ENCODE measurements at places on chromosomes 5 and 9. TPM values are rescaled to one million over a fixed set of nuclear protein-coding genes. Genes with fewer than 3 reads are reported as not detected.

DNA sequence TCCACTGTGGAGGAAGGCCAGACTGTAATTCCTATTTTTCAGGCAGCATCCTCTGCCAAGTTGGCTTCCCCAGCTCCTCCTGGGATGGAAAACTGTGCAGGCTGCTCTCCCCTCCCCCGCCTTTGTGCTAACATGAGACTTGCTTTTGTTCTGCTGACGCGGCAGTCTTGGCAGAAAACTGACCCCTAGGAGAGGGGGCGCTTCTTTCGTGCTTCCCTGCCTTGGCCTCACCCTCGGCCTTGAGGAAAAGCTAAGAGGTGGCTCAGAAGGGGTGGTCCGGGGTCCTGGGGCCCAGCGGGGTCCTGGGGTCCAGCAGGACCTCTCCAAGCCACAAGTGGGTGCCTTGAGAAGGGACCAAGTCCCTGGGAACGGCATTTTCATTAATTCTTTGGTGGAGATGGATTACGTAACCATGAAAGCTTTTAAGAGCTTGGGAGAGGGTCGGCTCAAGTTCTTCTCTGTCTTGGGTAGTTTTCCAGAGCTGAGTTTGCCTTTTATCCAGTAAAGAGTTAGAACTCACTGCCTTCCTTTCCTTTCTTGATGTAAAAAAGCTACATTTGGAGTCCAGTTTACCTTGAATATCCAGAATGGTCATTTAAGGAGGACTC lies 51.0 kb downstream of the SH3PXD2B start:
- DNase-seq, result no peak

SHB gene
- 43.8 TPM for total RNA-seq

LOX gene
- total RNA-seq, result 14.9 TPM

GRCh38 chr5:113205323-113205722 lies 228.7 kb downstream of the DCP2 start:
- no peak for DNase-seq

DNA sequence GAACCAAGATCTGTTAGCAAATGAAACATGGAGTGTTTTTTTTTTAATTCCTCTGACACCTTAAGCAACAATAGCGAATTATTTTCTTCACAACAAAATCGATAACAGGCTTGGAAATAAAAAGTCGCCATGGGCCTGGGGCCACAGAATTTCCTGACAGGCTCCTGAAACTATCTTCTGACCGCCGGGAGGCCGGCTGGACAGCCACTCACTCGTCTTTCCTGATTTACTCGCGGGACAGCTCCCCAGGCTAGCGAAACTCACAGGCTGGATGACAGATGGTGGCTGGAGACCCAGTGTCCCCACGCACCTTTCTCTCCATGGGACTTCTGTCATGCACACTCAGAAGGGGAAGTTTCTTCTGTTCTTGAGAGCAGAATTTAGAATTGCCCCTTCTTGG lies 143.3 kb upstream of the IRX2 start:
- no peak for DNase-seq

DNA sequence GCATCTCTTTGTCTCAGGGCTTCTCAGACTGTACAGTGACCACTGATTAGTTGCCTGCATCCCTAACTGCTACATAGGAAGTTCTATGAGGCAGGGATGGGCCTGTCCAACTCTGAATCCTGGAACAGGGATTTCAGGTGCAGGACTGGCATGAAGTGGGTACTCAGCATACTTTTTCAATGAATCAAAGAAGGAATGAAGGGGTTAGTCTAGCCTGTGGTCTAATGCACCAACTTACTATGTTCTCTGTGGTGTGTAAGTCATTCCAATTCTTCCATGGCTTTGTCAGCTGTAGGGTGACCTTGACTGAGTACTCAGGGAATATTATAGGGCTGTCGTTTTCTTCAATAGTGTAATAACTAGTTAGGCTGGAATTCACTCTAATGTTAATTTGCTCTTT lies 8.3 kb downstream of the COL15A1 start:
- DNase-seq, result no peak

GRCh38 chr9:76044266-76044819 lies 153.9 kb downstream of the PCSK5 start:
- no peak for DNase-seq

DNA sequence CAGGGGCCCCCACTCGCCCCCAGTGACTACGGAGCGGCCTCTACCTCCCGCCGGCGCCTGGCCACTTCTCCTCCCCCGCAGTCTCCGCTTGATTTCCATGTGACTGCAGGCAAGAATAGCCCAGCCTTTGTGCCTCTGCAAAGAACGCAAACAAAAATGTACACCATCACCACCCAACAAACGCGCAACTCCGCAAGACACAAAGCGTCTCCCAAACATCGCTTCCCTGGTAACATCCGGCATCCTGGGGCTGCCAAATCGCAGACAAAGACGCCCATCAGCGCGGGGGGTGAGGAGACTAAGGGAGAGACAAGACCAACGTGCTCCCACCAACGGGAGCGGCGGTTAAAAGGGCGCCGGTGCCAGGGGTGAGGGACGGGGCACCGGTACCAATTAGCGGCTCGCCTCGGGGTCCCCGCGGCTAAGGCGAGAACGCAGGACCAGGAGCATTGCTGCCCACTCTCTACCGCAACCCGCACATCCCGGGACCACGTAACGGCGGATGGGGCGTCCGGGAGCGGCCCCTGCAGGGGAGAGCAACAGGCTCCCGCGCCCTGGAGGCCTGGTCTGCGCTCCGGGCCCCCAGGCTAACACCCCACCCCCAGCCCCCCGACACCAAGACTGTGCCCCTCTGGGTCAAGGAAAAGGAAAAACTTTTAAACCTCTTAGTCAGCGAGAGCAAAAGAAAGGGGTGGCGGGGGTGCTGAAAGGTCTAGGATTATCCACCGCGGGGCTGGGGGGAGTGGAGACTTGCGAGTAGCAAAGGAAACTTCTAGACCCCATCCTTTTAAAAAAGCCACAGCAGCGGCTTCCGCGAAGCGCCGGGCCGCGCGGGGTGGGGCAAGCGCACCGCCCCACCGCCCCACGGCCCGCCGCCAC lies 885 bp downstream of the MPDZ start:
- no peak for DNase-seq

DNA sequence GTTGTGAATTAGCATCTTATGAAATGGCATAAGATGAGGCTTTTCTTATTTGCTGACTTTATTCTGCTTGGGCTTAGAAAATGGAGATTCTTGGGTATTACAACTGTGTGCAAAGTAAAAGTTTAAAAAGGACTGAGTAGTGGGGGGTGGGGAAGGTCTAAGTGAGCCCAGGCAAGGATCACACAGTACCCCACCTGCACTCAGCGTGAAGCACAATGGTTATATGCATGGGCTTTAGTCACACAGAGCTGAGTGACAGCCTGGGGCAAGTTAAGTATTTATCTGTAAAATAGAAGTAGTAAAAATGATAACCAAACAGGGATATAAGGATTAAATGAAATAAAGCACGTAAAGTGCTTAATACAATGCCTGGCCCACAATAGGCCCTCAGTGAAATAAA lies 247.4 kb downstream of the FAM114A2 start:
- DNase-seq, result no peak

SNAPC3 gene
- total RNA-seq, result 25.2 TPM

GRCh38 chr9:138053996-138054752 lies 176.6 kb downstream of the CACNA1B start:
- no peak for DNase-seq

DNA sequence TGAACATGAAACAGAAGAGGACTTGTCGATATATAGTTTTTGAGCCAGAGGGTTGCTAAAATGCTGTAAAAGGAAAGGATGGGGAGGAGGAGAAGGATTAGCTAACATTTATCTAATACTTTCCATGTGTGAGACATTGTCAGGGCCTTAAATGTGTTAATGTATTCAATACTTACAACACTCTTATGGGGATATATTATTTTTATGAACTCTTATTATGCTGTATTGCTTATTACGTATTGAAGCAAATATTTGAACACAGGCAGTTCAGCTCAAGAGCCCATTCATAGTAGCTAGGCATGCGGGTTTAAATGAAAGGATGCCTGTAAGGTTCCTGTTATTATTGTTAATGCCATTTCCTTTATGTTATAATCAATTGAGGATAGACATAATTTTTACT lies 391.5 kb downstream of the CCDC171 start:
- DNase-seq, result no peak

SYNPO gene
- 0.43 TPM for total RNA-seq

GRCh38 chr5:1178529-1179382 lies 22.6 kb upstream of the SLC6A19 start:
- no peak for DNase-seq

GRCh38 chr9:93614830-93615468 lies 38.6 kb downstream of the PHF2 start:
- DNase-seq, result no peak

DNA sequence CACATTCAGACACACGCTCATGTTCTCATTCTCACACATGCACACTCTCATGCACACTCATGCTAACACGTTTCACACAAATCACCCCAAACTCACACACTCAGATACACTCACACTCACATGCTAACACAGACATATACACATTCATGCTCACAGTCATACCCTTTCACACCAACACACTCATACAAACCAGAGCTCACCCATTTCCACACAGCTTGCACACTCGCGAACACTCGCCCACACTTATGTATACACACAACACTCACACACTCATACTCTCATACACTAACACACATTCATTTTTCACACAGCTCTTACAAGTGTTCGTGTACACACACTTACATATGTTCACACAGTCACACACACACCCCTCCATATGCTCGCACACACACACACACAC lies 64.1 kb upstream of the IL17B start:
- no peak for DNase-seq

CMYA5 gene
- 2.8 TPM for total RNA-seq

GLDC gene
- 68.8 TPM for total RNA-seq

- DNase-seq, result no peak
These were observed 192.7 kb upstream of the SGCD start for GRCh38 chr5:156134216-156134615.

DNA sequence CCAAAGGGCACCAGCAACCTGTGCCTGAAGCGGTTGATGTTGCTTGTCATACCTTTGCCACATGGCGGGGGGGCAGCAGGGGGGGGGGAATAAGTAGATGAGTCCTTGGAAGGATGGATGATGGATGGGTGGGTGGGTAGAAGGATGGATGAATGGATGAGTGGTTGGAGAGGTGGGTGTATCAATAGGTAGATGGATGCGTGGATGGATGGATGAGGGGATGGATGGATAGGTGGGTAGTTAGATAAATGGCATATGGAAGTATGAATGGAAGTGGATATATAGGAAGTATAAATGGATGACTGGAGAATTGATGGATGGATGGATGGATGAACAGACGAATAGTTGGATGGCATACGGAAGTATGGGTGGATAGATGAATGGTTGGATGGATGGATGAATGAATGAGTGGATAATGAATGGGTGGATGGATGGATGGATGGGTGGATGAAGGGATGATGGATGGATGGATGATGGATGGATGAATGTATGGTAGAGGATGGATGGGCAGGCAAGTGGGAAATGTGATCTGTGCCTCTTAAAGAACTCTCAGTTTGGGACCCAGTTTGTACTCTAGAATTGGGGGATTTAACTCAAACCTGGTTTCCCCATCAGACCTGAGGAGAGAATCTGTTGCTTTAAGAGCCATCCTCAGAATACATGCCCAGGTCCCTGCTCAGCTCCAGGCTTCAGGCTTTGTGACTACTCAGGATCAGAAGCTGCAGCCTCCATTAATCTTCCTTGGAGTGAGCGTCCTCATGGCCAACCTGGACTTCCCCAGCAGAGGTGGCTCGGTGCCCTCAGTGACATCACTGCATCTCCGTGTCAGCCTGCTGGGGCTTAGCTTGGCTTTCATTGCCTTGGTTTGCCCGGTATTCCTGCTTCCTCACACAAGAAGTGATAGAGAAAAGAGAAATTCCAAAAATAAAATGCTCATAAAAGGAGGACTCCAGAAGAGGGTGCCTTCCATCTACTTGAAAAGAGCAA lies 27.6 kb upstream of the SUSD3 start:
- no peak for DNase-seq

PBX3 gene
- total RNA-seq, result 11.0 TPM

MYMK gene
- not detected for total RNA-seq

HACD4 gene
- 2.0 TPM for total RNA-seq

LRRC26 gene
- not detected for total RNA-seq

DNA sequence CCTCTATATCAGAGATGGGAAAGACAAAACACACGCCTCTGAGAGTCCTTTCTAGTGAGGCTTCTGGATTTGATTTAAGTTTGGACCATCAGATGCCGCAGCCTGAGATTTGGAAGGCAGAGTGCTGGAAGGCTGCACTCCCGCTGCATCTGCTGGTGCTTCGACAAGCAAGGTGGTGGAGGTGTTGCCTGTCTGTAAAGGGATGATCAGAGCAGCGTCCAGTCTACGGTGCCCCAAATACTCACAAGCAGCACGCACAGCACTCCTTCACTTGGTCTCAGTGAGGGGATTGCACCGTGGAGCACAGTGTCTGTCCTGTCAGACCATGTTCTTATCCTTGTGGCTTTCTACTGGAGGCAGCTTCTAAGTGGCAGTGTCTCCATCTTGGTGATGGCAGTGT lies 221.4 kb downstream of the GADD45G start:
- no peak for DNase-seq

GRCh38 chr5:132378580-132378979 lies 9.1 kb downstream of the SLC22A5 start:
- no peak for DNase-seq

- DNase-seq, result no peak
These were observed 86.1 kb downstream of the LIX1 start for GRCh38 chr5:97056263-97056662.

DNA sequence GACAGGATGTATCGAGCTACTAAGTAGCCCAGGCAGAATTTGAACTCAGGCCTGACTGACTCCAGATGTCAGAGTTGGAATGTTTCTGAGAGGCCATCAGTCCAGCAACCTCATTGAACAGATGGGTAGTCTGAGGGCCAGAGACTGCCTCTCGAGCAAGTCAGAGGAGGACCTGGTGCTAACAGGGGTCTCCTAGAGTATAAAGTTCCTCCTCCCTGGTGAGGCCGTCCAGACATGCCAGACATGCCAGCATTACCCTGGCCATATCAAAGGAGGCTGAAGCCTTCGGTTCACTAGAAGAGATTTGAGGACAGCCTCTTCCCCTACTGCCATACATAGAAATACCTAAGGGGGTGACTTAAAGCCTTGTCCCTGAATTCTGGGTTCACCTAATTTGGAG lies 81.2 kb downstream of the ZNF618 start:
- DNase-seq, result no peak

DNA sequence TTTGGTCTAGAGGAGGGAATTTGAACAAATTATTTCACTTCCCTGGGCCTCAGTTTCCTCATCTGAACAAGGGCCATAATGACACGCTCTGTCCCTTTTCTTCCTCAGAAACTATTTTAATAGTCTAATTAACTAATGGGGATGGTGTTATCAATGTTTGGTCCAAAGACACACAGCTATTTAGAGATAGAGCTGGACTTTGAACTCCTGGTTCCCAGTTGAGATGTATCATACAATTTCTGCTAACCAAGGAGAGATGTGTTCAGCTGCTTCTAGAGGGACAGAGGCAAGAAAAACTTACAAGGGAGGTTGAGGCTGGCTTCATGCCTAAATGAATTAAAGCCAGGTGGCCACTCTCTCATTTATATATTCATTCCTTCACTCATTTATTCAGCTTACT lies 90.6 kb upstream of the CLINT1 start:
- no peak for DNase-seq

DNA sequence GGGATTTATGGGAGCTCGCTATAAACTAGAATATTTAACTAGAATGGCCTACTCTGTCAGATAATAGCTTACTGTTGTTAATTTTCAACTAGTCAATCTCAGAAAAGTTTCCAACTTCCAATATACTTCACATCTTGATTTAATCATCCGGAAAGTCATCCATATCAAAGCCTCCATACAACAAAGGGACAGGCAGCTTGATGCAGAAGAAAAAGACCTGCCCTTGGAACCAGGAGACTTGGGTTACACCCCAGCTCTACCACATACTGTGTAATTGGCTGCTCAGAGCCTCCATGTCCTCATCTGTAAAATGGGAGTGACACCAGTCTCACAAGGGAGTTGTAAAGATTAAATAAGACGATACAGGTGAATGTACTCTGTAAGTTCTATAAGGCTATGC lies 1.9 kb downstream of the PTPN3 start:
- no peak for DNase-seq
